Diencephalon (tissue), 1 donor: ENCODE measurements at places on chromosomes 2 and 18. TPM values are rescaled to one million over a fixed set of nuclear protein-coding genes. Genes with fewer than 3 reads are reported as not detected.

Gene RAD51AP2
- total RNA-seq, result 1.2 TPM

Gene OTOS
- total RNA-seq, result not detected

Gene PRKAG3
- total RNA-seq, result not detected

Gene CCDC102B
- total RNA-seq, result 21.2 TPM

Gene MITD1
- total RNA-seq, result 23.1 TPM

Gene MDH1B
- total RNA-seq, result 13.4 TPM
